ENCODE measurements at places on chromosomes 7 and 10.

DNA sequence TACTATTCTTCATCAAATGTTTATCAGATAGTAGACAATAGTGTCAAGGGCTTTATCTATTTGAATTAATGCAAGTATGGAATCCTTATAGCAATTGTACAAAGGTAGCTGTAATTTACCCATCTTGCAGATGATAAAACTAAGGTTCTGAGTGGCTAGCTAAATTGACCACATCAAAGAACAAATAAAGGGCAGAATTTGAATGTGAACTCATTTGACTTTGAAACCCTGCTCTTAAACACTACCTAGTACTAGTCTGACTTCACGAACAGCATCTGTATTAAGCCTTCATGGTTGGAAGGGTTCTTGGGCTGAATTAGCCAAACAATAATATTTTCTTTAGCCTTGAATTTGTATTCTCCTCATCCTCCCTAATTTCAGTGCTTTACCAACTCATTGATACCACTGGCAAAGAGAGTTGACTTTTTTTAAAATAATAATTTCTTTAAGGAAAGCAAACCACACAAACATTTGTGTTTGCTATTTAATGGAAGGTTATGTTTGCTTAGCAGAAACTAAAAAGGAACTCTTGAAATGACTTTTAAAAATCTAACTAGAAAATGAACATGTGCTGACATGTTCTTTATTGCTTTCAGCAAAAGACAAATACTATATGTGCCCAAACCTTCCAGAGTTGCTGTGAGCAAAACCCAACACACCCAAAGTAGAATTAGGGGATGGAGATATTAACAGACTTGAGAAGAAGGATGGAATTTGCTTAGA lies 322.6 kb downstream of the RNLS start:
- DNase-seq, result no peak

GRCh38 chr10:29130190-29130673 lies 158.6 kb upstream of the LYZL1 start:
- no peak for DNase-seq

GRCh38 chr10:30432622-30433305 lies 1.2 kb upstream of the MAP3K8 start:
- DNase-seq, result no peak

DNA sequence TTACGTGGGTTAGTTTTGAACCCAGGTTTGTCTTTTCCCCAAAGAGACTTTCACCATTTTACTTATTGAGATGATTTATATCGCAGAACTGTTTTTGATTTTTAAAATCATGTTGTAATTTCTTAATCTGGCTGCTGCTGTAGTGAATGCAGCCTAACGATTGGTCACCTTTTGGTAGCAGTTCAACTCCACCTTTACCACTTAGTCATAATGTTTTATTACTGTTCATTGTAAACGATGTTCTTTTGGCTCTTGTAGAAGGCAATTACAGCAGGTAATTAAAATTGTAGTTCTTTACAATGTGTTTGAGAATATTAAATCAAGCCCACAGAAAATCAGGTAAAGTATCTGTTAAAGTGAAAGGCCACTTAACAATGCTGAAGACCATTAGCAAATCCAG lies 531.1 kb downstream of the SDK1 start:
- no peak for DNase-seq

- DNase-seq, result no peak
Measured at GRCh38 chr7:55177589-55178261, 158.9 kb downstream of the EGFR start.

DNA sequence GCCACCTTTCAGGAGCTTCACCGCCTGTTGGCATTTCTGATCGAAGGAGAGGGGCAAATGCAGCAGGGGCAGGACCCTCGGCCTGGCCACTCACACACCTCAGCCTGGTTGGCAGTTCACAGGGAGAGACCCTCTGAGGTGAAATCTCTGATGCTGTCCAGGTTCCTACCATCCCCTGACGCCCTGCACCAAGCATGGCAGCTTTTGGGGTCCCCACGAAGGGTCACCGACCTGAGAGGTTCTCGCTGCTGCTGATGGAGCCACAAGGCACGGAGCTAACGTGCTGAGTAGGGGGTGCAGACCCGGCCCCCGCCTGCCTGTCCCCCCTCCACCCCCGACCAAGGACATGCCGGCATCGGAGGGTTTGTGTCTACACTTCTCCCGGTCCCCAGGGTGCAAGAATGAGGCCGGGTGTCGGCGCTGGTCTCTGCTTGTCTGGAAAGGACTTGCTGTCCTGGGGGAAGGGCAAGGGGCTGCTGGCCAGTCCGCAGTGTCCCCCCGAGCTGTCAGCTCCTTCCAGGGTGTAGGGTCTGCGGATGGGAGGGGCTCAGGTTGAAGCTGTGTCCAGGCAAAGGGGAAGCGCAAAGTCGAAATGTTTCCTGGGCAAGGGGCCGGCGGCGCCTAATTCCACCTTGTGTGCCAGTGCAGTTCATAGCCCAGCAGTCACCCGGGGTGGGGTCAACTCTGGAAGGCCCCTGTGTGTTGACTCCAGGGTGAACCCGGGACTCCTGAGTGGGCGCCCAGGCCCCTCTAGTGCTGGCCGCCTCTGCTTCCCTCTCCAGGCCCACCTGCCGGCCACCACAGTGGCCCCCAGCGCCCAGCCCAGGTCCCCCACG lies 132.6 kb downstream of the DNAJB6 start:
- no peak for DNase-seq

DNA sequence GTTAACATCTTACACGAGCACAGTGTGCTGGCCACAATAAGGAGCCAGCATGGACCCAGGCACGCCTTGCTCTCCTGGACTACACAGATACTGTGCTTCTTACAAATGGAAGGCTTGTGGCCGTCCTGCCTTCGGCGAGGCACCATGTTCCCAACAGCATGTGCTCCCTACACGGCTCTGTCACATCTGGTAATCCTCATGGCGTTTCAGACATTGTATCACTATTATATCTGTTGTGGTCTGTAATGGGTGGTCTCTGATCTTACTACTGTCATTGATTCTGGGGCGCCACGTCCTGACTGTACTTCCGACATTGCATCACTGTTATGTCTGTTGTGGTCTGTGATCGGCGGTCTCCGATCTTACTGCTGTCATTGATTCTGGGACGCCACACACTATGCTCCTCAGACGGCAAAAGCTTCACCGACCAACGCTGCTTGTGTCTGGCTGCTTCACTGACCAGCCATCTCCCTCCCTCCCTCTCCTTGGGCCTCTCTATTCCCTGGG lies 195.4 kb downstream of the MAD1L1 start:
- no peak for DNase-seq

GRCh38 chr10:119489991-119490326 lies 52.6 kb downstream of the RGS10 start:
- no peak for DNase-seq

- DNase-seq, result no peak
Measured at GRCh38 chr10:125633517-125633999, 49.4 kb downstream of the TEX36 start.

- no peak for DNase-seq
Measured at GRCh38 chr10:58996063-58996462, 180.4 kb upstream of the PHYHIPL start.

- no peak for DNase-seq
Measured at GRCh38 chr7:26105236-26105635, 46.8 kb upstream of the NFE2L3 start.

GRCh38 chr10:35797187-35797586 lies 155.1 kb upstream of the FZD8 start:
- no peak for DNase-seq

DNA sequence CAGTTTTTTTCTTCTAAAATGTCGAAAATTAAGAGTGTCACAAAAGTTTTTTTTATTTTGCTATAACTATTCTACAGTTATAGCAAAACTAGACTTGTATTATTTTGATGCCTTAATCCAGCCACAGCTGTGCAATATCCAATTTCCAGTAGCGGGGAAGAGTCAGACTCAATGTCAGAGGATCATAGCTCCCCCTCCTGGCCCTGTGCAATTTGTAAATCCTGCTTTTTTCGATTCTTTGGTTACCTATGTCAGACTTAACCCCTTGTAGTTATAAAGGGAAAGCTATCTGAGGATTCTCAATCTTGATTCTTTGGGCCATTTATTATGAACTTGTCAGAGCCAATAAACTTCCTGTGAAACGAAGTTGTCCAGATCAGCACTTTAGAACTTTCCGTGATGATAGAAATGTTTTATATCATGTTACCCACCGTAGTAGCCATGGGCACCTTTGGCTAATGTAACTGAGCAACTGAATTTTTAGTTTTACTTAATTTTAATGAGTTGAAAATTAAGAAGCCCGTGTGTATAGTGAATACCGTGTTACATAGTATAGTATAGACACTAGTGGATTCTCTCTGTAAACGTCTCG lies 87.7 kb upstream of the PRKCQ start:
- peak; percentile 18 for DNase-seq

- DNase-seq, result no peak
Measured at GRCh38 chr7:464454-465401, 54.9 kb downstream of the PDGFA start.

GRCh38 chr10:24722676-24723385 lies 856 bp downstream of the ARHGAP21 start:
- DNase-seq, result peak; percentile 82

- peak; percentile 76 for DNase-seq
Measured at GRCh38 chr10:28628184-28628893, 49.0 kb upstream of the BAMBI start.

- no peak for DNase-seq
Measured at GRCh38 chr10:34804306-34804705, 10.8 kb downstream of the PARD3 start.

GRCh38 chr10:29191674-29192073 lies 97.2 kb upstream of the LYZL1 start:
- DNase-seq, result no peak

- no peak for DNase-seq
Measured at GRCh38 chr7:48102530-48102929, 13.5 kb downstream of the UPP1 start.

DNA sequence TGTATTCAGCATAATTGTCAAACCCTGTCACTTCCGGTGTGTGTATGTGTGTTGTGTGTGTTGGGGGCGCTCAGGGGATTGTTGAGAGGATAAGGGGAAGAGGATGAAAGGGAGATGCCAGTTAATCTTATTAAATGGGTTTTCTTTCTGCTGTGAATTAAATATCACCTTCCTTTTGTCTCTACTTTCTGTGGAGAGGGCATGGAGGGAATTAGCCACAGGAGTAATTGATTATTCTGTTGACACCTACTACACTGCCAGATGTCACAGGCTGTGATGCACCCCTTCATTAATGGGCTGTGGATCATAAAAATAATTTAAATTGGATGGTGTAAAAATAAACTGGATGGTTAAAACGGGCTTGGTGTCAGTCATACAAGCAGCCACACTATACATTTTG lies 311.9 kb downstream of the MDFIC start:
- no peak for DNase-seq

- DNase-seq, result no peak
Measured at GRCh38 chr10:3401491-3401938, 228.9 kb upstream of the PITRM1 start.

DNA sequence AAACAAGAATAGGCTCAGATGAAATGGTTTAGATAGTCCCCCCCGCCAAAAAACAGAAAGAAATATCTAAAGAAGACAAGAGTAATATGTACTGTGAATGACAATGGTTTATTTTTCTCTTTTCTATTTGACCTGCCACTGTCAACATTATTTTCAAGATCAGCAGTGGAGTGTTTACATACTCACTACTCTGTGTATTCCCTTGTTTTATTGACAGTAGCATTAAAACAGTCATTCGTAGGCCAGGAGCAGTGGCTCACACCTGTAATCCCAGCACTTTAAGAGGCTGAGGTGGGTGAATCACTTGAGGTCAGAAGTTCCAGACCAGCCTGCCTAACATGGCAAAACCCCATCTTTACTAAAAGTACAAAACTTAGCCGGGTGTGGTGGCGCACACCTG lies 245.3 kb upstream of the SLC26A5 start:
- DNase-seq, result no peak

DNA sequence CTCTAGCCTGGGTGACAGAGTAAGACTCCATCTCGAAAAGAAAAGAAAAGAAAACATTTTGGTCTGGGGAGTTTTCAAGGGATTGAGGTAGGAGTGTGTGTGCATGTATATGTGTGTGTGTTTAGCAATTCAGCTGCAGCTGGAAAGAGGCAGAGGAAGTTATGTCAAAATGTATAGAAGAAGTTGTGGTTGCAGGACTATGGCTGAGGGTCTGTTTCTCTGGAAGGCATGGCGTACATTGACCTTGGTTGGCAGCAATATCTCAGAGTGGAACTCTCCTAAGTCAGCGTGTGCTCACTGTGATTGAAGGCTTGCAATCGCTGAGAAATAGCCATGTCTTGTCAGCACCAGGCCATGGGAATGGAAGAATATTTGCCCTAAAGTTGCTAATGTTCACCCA lies 28.6 kb upstream of the RHBDD2 start:
- no peak for DNase-seq

DNA sequence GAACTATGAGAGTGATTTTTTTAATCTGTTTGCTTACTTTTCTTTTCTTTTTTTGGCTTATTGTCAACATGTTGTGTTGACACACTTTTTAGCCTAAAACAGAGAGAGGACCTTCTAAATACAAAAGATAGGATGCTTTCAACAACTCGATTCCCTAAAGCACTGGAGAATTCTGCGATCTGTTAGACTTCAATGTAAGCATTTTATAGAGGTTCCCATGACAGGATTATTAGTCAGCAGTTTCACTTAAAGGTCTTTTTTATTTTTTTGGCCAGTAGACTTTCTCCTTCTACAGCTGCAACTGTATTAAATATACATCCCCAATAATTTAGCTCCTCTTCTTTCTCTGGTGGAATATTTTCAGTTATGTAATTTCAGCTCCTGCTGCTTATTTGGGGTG lies 12.7 kb upstream of the NRP1 start:
- DNase-seq, result no peak

- no peak for DNase-seq
Measured at GRCh38 chr10:102613785-102614184, 30.5 kb upstream of the TRIM8 start.

GRCh38 chr7:127151379-127151778 lies 101.4 kb downstream of the GRM8 start:
- no peak for DNase-seq

- no peak for DNase-seq
Measured at GRCh38 chr7:116776610-116777289, 85.6 kb upstream of the CAPZA2 start.

- peak; percentile 80 for DNase-seq
Measured at GRCh38 chr10:100996678-100997359, 2.8 kb upstream of the LZTS2 start.

GRCh38 chr10:78116361-78116760 lies 82.7 kb downstream of the RPS24 start:
- peak; percentile 35 for DNase-seq

DNA sequence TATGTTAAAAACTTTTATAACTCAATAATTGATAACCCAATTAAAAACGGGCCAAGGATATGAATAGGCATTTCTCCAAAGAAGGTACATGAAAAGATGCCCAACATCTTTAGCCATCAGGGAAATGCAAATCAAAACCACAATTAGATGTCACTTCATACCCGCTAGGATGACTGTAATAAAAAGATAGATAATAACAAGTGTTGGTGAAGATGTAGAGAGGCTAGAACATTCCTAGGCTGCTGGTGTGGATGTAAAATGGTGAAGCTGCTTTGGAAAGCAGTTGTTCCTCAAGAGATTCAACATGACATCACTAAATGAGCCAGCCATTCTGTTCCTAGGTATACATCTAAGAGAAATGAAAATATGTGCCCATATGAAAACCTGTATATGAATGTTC lies 35.6 kb downstream of the CAMK1D start:
- no peak for DNase-seq
